ENCODE measurements at places on chromosomes 7 and 10.

GRCh38 chr7:144391014-144391413 lies 12.5 kb downstream of the NOBOX start:
- DNase-seq = no peak

- no peak for DNase-seq
These were observed 325.6 kb downstream of the ZWINT start for GRCh38 chr10:56035489-56035888.

- no peak for DNase-seq
These were observed 38.0 kb downstream of the ZNRF2 start for GRCh38 chr7:30322271-30323005.

DNA sequence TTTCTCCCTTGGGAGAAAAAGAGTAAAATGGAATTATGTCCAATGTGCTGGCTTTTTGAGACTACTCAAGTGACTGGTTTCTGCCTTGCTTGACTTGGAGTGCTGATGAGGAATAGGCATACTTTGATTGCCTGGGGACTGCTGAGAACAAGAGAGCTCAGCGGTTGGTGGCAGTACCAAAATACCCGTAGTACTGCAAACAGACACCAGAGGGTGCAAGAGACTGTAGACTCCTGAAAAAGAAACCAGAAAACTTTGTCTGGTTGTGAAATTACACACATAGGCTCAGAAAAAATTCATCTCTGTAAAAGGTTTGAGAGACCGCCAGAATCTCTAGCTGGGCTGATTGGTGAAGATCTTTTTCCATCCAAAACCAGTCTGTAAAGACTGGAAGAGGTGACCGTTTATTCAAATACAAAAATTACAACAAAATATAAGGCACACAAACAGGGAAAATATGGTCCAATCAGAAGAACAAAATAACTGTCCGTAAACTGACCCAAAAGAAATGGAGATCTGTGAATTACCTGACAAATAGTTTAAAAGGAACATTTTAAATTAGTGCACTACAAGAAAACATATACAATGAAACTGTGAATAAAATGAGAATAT lies 18.5 kb downstream of the BICC1 start:
- peak; percentile 35 for DNase-seq

- DNase-seq = no peak
These were observed 108.6 kb upstream of the KCNMA1 start for GRCh38 chr10:77746047-77746707.

DNA sequence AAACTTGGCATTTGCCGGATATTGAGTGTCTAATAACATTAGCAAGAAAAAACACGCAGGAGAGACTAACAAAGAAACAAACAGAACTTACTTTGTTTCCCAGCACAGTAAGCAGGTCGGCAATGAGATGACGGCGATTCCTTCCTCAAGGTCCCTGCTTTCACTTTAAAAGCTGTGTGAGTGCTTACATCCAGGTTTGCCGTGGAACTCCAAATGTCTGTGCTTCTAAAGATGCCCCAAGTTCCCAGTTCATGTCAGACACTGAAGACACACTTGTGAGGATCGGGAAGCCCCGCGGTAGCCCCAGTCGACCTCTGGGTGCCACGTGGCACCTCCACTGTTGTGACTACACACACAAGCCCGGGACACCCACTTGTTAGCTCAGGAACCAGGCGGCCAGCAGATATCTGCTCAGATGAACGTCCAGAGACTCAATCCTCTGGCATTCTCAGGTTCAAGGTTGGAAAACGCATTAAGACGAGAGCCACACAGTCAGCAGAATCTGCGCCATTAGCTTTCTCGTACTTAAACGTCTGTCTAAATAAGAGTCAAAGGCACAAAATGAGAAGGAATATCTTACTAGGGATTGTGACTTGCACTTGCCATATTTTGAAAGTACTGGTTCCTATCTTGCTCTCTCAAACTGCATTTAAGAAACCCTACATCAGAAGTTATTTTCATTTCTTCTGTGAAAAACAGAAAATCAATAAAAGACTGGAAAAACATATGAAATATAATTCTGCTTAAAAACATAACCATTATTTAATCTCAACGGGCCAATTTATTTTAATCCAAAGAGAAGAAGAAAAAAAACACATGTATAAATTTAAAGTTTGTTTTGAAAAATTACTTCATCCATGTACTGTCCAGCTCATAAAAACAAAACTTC lies 207.6 kb upstream of the KLF14 start:
- DNase-seq = no peak

- DNase-seq = no peak
These were observed 144.7 kb upstream of the LYZL2 start for GRCh38 chr10:30774261-30774660.

GRCh38 chr10:79059859-79060379 lies 8.8 kb upstream of the ZMIZ1 start:
- DNase-seq = no peak

DNA sequence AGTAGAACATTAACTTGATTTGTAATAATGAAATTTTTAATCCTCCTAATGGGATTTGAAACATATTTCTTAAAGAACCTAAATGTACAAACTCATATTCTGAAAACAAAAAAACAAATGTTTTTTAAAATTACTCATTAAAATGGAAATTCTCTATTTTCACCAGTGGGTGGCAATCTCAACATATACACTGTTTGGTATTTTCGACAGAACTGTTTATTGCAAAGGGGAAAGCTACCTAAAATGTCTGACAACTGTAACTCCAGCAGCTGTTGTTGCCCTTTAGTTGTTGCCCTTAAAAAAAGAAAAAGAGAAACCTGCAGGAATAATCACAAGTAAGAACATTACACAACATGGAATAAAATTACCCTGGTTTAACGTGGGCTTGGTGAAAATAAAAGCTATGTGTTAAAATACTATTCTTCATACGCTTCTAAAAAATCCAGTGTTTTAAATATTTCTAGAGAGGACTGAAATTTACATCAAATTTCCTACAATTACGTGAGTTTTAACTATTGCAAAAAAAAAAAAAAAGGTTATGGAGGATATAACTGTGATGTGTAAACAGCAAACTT lies 54.5 kb downstream of the COL1A2 start:
- DNase-seq = no peak

All from activated naive CD4-positive, alpha-beta T cell treated with anti-CD3 and anti-CD28 coated beads, Interleukin-2, amount 50 U/mL, for 16 hours (primary cell).